Endothelial cell of umbilical vein (primary cell): ENCODE measurements at places on chromosomes 4 and X.

DNA sequence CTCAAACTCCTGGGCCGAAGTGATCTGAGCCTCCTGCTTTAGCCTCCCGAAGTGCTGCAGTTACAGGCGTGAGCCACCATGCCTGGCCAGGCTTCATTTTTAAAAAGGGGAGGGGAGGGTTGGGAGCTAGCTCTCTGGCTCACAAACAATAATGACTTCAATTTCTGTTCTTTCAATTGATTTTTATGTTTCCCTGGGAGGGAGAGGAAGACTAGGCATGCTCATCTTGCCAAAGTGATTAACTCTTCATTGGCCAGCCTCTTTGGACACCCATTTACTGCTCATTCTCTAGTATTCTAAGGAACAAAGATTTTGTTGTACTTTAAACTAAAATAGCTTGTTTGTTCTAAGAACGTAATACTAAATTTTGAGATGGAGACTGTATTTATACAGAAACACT is 43.4 kb upstream of the TRIM2 start:
- no peak for DNase-seq

GRCh38 chr4:112648263-112649054 is 11.5 kb downstream of the LARP7 start:
- DNase-seq: no peak

GRCh38 chr4:187073820-187074219 is 350.2 kb upstream of the FAT1 start:
- no peak for DNase-seq

- DNase-seq: no peak
These were observed 159.6 kb downstream of the LHFPL1 start for GRCh38 chrX:112520124-112520523.
